ENCODE measurements at places on chromosomes 5 and 9.

DNA sequence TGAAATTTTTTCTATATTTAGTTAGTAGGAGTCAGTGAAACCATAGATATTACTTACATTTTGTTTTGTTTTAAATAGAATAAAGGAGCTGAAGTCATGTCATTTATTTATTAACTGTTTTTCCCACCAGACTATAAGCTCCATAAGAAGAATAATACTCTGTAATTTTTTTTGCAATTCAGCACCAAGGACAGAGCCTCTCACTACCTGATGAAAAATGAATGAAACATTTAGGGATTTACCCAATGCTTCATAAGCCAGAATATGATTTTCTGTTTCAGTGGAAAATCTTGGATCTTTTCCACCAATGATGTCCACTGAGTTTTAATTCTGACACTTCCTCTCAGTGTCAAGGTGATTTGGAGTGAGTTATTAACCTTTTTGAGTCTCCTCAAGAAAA lies 624.9 kb upstream of the GRAMD2B start:
- peak; percentile 42 for DNase-seq

- no peak for DNase-seq
These were observed 22.1 kb downstream of the NTRK2 start for GRCh38 chr9:84691634-84692033.

DNA sequence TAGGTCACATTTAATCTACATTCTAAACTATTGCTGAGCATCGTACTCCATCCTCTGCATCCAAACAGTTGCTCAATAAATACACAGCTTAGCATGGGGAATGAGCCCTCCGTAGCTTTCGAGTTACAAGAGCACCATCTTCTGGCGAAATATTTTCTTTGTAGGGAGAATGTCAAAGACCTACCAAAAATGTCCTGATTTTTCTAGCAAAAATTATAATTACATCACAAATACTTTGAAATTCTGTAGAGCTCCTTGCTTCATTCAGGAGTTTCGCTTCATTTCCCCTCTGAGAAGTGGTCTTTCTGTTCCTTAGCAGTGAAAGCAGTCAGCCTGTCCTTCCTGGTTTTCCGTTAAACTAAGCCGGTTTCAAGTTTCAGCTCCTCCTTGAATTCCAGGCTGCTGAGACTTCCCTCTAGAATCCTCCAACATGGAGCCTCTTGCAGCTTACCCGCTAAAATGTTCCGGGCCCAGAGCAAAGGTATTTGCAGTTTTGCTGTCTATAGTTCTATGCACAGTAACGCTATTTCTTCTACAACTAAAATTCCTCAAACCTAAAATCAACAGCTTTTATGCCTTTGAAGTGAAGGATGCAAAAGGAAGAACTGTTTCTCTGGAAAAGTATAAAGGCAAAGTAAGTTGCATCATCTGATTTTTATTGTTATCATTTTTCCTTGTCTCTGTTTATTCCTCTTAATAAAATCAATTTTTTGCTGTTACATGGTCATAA lies at the start of gene GPX8:
TSS of gene GPX8 (plus strand) at position 409 of the 730 bp plus-strand sequence. CDS start at position 431, 22 bp downstream.
- peak; percentile 92 for DNase-seq

GRCh38 chr9:132412089-132412488 lies 2.1 kb downstream of the CFAP77 start:
- DNase-seq = no peak

GRCh38 chr9:128687453-128687852 lies 1.6 kb upstream of the SET start:
- no peak for DNase-seq

DNA sequence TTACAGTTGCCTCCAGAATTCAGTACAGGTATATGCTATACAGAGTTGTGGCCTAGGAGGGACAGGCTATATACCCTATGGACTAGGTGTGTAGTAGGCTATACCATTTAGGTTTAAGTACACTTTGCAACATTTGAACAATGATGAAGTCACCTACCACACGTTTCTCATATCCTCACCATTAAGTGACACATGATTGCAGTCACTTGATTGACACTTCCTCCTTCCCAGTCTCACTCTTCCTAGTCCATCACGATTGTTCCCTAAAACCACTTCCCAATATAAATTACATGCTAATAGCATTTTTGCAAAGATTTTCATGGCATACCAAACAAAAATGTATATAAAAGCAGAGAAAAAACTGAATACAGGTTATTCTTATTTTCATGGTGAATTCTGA lies 312.2 kb downstream of the EPB41L4A start:
- DNase-seq = no peak

DNA sequence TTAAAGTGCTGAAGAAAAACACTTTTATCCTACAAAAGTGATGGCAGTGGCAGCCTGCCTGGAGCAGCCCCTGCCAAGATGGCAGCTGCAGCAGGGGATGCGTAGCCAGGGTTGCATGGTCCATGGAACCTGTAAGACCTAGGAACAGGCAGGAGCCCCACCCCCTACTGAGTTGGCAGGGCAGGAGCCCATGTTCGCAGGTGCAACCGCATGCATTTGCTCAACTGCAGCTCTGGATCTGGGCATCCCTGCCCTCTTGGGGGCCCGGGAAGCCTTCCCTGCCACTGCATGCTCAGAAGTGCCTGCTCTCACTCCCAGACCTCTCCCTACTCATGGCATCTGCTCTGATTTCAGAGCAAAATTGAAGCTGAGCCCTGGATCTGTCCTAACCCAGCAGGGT lies 779.6 kb downstream of the CDH18 start:
- DNase-seq = no peak

DNA sequence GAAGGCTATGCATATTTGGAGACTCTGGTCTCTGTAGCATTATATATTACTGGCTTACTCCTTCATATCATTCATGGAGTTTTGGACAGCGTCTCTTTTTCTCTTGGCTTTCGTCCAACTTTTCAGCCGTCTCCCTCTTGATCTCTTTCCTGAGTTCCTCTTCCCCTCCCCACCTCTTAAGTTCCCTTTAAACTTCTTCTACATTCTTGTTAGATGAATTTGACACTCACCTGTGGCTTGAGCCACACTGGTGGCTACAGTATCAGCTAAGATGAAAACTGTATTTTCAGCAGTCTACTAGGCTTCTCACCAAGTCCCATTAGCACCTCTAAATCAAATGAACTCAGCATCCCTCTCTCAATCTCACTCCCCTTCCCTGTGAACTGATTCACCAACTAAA lies 128.1 kb downstream of the STARD4 start:
- no peak for DNase-seq

DNA sequence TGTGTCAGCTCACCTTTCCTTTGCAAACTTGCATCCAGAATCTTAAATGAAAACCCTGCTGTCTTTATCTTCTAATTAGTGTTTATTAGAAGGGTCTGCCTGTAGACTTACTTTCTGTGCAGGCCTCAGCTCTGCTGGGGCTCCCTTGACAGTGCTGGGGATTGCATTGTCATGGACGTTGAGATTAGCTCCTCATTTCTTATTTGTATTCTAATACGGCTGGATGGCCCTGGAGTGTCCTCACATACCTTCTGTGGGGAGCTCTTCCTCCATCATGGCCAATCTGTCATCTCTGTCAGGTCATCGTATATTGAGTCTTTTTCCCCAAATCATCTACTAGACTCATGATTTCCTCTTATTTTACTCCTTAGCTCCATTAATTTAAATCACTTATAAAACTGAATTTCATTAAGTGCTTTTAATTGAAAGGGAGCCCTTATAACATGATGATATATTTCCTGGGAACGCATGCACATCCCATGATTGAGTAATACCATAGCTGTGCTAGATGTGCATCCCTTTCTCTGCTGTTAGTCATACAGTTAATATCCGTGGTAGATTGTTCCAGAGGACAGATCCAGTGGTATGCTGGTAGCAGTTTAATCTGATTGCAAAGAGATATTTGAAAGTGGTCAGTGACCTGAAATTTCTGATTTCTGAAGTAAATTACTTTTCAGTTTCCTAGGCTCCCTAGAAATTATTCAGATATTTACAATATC lies 61.6 kb downstream of the ICE1 start:
- DNase-seq = peak; percentile 52
